Stimulated activated CD8-positive, alpha-beta memory T cell treated with anti-CD3 and anti-CD28 coated beads, Interleukin-4, amount 100 ng/mL, for 1 hour (primary cell): ENCODE measurements at places on chromosomes 13 and 19.

DNA sequence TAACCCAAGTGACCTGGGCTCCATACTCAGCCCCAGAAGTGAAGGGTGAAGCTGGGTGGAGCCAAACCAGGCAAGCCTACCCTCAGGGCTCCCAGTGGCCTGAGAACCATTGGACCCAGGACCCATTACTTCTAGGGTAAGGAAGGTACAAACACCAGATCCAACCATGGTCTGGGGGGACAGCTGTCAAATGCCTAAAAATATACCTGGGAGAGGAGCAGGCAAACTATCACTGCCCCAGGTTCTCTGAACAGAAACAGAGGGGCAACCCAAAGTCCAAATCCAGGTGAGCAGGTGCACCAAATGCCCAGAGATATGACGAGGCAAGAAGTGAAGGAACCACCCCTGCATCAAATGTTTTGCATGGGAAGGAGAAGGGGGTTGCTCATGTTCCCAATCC is 6.1 kb upstream of the CEACAM7 start:
- no peak for DNase-seq

DNA sequence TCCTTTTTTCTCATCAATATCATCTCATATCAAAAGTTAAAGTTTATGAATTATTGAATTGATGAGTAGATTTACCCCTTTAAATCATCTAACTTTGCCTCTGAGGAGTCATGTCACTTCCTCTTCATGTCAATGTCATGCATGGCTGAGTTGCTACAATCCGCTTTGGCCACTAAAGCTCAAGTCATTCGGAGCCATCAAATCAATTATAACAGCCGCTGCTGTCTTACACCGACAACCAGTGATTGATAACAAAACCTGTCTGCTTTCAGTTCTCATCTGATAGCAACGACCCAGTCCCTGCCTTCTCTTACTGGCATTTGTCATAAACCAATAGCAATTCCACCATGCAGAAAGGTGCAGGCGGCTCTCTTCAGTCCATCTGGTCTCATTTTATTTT is 429.3 kb downstream of the DIAPH3 start:
- DNase-seq, result no peak

GRCh38 chr13:74210693-74211393 is 76.6 kb upstream of the KLF12 start:
- DNase-seq, result no peak

- DNase-seq, result no peak
These were observed 11.6 kb upstream of the DCLK1 start for GRCh38 chr13:36142735-36143134.

DNA sequence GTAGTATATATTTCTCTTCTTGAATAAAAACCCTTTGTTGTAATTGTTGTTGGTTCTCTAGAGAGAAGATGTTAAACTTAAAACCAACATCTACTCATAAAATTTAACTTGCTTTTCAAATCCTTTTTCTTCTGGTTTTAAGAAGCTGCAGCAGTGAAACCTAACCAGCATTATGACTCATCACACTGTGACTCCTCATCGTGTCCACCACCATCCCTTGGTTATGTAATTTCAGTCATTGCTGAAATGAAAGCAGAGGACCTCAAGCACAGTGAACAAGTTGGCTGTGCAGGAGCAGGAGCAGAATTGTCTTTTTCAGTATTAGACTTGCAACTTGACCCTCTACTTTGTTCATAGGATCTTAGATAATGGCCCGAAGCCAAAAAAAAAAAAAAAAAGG is 64.9 kb upstream of the HTR2A start:
- DNase-seq, result no peak

GRCh38 chr19:42653841-42654240 is 59.1 kb upstream of the CEACAM8 start:
- no peak for DNase-seq

GRCh38 chr13:28329395-28330158 is 165.4 kb downstream of the FLT1 start:
- DNase-seq, result no peak

DNA sequence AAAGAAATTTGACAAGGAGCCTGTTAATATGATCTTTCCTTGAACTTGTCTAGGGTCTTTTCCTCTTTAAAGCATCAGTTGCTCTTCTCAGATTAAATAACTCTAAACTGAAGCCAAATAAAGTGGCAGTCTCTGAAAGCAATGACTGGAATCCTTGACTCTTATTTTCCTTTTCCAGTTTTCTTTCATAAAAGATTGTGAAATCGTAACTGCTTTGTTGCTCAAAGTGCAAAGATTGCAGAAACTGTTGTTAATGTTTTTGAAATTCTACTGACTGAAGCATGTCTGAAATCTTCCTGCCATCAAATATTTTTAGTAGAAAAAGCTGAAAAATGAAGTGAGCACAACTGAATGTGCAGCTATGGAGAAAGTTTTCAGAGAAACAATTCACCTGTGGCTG is 1.9 kb downstream of the NHLRC3 start:
- no peak for DNase-seq

GRCh38 chr13:60788156-60788829 is 391.3 kb downstream of the TDRD3 start:
- no peak for DNase-seq

- no peak for DNase-seq
These were observed 308.9 kb downstream of the RBM26 start for GRCh38 chr13:79097201-79097600.

DNA sequence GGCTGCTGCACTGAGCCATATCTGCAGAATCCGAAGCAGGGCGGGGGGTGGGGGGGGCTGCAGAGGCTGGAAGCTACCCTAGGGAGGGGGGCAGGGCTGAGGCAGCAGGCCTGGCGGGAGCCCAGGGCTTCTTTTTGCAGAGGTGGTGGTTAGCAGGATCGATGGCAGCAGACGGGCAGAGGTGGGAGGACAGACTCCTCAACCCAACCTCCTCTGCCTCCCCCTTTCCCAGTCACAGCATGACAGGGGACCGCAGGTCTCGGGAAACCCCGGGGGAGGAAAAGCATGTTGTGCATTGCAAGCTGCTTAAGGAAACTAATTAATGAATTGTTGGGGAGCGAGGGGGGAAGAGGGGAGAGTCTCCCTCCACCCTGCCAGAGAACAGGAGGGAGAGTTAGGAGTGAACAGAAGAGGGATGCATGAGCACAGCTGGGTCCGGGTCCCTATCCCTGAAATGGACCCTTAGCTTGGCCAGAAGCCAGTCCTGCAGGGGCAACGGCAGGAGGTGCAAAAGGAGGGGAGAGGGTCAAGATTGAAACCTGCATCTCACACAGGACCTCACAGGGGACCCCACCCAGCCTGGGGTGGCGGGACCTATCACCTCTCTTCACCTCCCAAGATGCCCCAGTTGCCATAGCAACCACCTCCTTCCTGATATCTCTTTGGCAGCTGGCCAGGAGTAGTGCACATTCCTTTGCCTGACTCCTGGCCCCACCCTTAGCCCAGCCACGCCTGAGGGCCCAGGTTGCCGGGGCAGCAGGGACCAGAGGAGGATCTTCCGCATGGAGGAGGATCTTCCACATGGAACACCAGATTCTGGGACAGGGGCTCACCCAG is 1.8 kb downstream of the FXYD7 start:
- DNase-seq, result no peak

- no peak for DNase-seq
These were observed 19.2 kb downstream of the UTP14C start for GRCh38 chr13:52043675-52044074.

GRCh38 chr19:33300894-33301143 is 1.5 kb downstream of the CEBPA start:
- DNase-seq, result no peak

GRCh38 chr13:110912651-110913051 is 2.2 kb downstream of the ANKRD10 start:
- DNase-seq, result no peak

GRCh38 chr13:106637519-106637918 is 69.6 kb upstream of the ARGLU1 start:
- DNase-seq, result no peak

- no peak for DNase-seq
These were observed 51.1 kb downstream of the RFC3 start for GRCh38 chr13:33869005-33869404.

DNA sequence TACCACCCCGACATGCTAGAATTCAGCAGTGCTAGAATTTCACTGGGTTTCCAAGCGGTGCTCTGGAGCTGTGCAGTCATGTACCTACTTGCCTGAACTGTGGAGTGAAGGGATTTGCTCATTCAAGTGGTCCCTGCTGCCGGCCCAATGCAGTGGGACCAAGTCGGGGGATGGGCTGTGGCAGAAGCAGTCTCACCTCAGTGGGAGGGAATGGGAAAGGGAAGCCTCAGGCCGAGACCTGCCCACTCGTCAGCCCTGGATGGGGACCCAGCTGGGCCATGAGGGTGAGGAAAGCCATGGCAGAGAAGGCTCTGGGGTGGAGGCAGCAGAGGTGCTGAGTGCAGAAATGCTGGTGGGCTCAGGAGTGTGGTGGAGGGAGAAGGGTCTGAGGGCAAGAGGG is 14.9 kb downstream of the KLHL26 start:
- DNase-seq, result no peak

- no peak for DNase-seq
These were observed 435.2 kb downstream of the FGF9 start for GRCh38 chr13:22106058-22106457.

GRCh38 chr19:53422551-53422950 is 9.2 kb upstream of the ZNF761 start:
- no peak for DNase-seq

- peak; percentile 16 for DNase-seq
These were observed 9.1 kb upstream of the LHFPL6 start for GRCh38 chr13:39612023-39612637.

DNA sequence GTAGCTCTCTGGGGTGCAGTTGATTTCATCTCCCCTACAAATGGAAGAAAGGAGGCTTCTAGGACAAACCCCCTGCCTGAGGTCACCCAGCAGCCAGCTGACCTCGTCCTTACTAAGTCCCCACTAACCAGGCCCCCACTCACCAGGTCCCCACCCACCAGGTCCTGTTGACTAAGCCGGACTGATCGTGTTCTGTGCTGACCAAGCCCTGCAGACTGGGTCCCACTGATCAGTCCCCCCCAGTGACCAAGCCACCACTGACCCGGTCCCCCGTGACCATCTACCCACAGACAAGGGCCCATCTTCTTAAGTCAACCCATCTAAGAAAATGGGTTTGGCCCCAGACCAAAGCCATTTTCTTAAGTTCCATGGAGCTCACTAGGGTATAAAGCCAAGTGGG is 36.8 kb upstream of the TPM4 start:
- DNase-seq, result no peak

GRCh38 chr13:35920816-35921215 is 210.4 kb downstream of the DCLK1 start:
- no peak for DNase-seq

GRCh38 chr19:40389404-40390083 is 437 bp downstream of the HIPK4 start:
- DNase-seq, result no peak

GRCh38 chr13:43433691-43434141 is 353.1 kb downstream of the ENOX1 start:
- DNase-seq, result no peak

DNA sequence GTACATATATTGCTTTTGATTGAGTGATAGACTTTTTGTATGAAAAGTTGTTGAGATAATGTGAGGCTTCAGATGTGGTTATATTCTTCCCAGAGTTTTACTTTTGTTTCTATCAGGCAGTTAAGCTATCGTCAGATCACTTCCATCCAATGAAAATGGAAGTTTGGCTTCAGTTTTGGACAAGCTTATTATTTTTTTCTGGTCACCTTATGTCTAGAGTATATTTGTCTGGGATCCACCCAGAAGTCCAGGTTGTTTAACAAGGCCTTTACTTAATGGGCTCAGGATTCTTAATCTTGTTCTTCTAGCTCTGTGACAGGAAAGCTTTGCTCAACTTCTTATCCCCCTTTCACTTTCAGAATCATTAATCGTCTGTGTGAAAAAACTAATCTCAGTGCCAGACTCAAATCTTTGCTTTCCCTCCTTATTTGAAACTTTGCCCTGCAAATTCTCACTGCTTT is 150.9 kb downstream of the PDS5B start:
- DNase-seq, result no peak

DNA sequence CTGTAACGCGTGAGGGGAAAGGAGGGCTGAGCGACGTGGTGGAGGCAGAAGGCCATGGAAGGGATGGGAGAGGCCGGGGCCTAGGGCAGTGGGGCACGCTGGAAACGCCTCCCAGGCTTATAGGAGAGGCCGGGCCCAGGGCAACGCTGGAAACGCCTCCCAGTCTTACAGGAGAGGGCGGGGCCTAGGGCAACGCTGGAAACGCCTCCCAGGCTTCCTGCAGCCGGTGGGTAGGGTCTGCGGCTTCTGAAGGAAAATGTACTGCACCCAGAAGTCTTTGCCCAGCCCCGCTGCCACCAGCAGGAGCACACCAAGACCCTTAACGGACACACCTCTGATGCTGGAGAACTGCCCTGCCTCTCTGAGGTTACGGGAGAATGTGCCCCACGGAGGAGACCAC is 9.1 kb downstream of the CACTIN start:
- no peak for DNase-seq

- DNase-seq, result no peak
These were observed 15.8 kb downstream of the PLIN4 start for GRCh38 chr19:4502282-4503131.

- DNase-seq, result no peak
These were observed 697 bp downstream of the FCGRT start for GRCh38 chr19:49512970-49513745.

GRCh38 chr19:10228920-10229319 is 2.2 kb downstream of the S1PR2 start:
- no peak for DNase-seq

DNA sequence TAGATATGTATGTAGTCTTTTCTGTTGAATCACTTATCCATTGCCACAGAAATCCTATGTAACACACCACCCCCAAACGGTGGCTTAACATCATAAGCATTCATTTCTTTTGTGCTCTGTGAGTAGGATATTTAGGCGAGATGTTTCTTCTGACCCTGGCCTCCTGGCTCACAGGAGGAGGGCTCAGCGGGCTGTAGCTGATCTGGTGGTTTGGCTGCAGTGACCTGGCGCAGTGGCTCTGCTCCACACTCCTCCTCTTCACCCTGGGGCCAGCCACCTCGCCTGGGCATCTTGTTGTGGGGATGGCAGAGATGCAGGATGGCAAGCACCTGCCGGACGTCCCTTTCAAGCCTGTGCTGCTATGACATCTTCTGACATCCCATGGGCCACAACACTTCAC is 147.1 kb upstream of the IRS2 start:
- DNase-seq, result no peak

GRCh38 chr13:37417060-37417441 is 181.5 kb downstream of the POSTN start:
- DNase-seq, result no peak

GRCh38 chr13:95756072-95756471 is 79.1 kb downstream of the DNAJC3 start:
- no peak for DNase-seq

- no peak for DNase-seq
These were observed 8.2 kb downstream of the ZNF439 start for GRCh38 chr19:11856596-11857250.
